Mucosa of gallbladder (tissue), 1 donor: ENCODE measurements at places on chromosomes 12 and 14. TPM values are rescaled to one million over a fixed set of nuclear protein-coding genes. Genes with fewer than 3 reads are reported as not detected.

DNA sequence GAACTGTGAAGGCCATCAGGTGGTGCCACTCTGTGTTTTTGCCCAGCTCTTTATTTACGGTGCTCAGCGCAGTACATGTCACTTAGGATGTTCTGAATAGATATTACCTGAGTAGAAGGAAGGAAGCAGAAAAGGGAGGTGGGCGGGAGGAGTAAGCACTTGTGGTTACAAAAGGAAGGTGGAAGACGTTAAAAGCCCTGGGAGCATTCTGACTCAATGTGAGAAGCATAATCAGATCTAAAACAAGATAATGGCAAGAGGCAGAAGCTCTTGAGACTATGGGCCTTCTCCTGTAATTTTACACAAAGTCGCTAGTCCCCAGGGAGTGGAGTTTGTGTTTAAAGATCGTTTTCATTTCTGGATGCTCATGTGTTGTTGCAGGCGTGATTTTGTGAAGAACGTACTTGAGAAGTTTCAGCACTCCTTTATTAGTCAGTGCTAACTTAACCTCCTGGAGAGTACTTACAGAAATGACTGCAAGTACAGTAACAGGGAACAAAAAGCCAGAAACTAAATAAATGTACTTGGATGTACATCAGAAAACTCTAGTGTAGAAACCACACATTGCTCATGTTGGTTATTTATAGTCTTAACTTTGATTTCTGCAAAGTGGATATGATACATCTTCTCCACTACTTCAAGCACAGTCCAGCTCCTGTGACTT lies 1523.5 kb downstream of the AACS start:
- no peak for DNase-seq

DNA sequence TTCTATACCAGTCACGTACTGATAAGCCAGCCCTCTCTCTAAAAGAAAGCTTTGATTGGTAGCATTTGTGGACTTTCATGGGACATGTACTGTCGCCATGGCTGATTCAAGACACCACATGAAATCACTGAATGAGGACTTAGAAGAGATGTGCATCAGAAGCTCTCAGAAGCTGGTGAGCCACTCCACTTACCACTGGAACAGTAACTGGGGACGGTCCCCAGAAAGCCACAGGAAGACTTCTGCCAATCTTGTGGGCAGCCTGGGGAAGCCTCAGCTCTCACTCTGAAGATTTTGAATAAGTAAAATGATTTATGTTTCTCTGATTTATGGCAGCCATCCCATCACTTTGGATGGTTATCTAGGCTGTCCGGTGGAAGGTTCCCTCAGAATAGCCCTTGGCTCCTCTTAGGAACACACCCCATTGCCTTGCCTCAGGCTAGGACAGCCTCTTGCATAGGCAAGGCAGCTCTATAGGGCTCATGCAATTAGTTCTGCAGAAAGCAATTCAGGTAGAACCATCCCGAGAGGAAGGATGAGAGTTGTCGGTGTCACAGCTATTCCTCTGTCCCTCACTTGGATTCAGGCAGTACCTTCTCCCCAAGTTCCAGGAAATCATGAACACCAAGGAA lies 9.8 kb downstream of the DHRS1 start:
- no peak for DNase-seq

The ASCL1 gene
- not detected for total RNA-seq

GRCh38 chr12:117313926-117314325 lies 47.5 kb downstream of the NOS1 start:
- DNase-seq = no peak

GRCh38 chr12:20089077-20089476 lies 279.3 kb upstream of the PDE3A start:
- no peak for DNase-seq

GRCh38 chr12:69837191-69837590 lies 12.2 kb downstream of the MYRFL start:
- DNase-seq = no peak

The SLC4A8 gene
- 2.6 TPM for total RNA-seq

DNA sequence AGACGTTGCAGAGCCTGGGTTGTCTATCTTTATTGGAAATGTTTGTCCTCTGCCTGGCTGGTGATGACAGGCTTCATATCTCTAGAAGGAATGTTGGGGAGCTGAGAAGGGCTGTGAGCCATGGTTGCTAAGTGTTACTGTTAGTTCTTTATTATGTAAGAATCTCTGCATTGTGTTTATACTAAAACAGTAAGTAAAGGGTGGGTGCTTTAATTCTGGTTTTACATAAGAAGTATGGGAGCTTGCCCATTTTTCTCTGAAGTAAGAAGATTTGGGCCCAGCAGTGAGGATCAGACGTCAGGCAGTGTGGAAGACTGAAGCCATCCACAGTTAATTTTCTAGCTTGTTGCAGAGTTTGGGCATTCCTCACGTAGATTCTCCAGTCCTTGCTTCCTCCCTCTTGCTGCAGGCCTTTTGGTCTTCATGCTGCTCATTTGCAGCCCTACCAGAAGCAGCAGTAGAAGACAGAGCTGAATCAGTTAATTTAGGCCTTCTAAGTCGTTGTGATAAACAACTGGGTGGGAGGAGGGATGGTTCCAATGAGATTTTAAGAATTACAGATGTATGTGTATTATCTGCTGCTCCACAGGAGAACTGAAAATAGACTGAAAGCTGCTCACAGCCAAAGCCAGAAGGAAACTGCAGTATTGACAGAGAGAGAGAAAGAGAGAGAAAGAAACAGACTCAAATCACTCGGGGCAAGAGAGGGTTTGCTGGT lies 21.4 kb downstream of the WNT5B start:
- no peak for DNase-seq

DNA sequence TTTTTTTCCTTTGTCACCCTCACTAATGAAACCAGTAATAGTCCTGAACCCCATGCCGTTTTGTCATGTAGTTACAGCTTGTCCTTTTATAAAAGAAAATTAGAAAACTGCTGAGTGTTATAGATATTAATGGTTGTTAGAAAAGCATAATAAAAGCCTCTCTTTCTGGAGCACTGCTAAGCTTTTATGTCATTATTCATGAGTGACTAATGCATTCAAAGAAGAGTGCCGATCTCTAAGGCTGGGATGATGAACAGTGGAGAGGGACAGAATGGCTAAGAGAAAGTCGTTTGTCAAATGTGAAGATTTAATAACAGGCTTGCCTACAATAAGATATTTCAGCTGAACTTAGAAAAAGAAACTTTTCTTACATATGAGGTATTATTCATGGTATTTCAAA lies 121.6 kb downstream of the MGAT4C start:
- DNase-seq = no peak

The DHH gene
- total RNA-seq = 1.5 TPM

DNA sequence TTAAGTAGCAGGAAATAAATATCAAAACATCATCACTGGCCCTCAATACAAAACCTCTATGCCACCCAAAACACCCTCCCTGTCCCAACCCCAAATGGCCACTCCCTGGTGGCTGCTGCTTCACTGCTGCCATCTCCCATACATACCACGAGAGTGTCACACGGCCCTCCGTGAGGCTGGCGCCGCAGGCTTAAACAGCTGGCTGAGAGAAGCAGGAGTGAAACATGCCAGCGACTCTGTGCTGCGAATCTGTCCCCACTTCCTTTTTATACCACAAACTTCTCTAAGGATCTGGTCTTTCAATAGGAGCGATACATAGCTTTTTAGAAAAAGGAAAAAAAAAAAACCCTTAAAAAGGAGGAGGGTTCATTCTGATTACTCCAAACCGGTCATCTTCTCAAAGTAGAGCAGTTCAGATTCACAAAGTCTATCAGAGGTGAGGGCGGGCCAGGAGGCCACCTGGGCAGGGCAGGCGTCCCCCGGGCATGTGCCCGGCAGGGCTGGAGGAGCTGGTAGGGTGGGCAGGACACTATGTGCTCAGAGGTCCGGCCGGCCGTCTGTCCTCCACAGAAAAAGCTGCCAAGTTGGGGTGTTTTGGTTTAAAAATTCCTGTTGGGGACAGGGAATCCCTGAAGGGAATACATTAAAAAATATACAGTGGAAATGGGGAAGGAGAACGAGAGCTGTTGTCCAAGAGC lies 26.5 kb downstream of the MAX start:
- DNase-seq = no peak

The MYF5 gene
- total RNA-seq = not detected

The TAS2R20 gene
- 0.89 TPM for total RNA-seq

The PTGDR gene
- 2.8 TPM for total RNA-seq

GRCh38 chr12:111170543-111170942 lies 198.4 kb downstream of the PHETA1 start:
- DNase-seq = no peak

- DNase-seq = no peak
Observed at GRCh38 chr12:27344246-27344645, 11.6 kb downstream of the BMAL2 start.

GRCh38 chr12:29041621-29042020 lies 107.5 kb upstream of the FAR2 start:
- DNase-seq = no peak

DNA sequence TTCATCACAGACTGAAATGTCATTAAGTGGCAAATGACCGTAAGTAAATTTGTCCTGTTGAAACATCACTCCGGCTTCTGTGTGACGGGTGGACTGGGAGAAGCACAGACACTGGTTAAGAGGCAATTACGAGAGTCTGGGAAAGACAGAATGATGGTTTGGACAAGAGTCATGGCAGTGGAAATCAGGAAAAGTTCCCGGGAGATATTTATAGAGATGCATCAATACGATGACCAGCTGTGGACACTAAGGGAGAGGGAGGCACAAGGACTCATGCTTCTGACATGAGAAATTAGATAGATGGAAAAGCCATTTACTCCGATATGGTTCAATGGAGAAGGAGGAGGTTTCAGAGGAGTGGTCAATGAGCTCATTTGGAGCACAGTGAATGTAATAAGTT lies 27.3 kb downstream of the CKAP4 start:
- DNase-seq = no peak

The OR4E2 gene
- not detected for total RNA-seq

DNA sequence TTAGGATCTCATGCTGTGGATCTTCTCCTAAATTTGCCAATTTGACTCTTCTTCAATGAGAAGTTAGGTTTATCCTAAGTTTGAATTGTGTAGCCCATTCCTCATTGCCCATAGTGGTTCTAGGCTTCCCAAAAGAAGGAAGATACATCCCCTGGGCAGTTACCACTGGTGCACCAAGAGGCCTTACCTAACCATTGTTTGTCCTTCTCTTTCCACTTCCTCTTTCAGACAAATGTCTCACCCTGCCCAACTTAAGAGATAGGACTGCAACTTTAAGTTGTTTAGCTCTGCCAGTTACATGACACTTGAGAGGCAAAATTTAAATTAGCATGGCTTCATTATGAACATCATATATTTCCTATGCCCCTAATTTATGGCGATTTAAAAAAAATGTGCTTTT lies 9.4 kb upstream of the KCNH3 start:
- DNase-seq = no peak
